ENCODE measurements at places on chromosomes 7 and 10.

DNA sequence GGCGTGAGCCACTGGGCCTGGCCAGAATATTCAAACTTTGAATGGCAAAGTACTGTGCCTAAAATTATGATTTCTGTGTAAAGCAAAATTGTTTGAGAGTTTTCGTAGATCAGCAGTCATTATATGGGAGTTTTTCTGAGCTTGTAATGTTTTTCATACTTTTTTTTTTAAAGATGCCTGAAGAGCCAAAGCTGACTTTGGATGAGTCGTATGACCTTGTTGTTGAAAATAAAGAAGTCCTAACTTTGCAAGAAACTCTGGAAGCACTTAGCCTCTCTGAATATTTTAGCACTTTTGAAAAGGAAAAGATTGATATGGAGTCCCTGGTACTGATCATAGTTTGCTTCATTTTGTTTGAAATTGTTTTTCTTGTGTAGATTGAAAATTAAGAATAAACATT, 26.7 kb downstream of the SEC23IP start:
- no peak for DNase-seq

DNA sequence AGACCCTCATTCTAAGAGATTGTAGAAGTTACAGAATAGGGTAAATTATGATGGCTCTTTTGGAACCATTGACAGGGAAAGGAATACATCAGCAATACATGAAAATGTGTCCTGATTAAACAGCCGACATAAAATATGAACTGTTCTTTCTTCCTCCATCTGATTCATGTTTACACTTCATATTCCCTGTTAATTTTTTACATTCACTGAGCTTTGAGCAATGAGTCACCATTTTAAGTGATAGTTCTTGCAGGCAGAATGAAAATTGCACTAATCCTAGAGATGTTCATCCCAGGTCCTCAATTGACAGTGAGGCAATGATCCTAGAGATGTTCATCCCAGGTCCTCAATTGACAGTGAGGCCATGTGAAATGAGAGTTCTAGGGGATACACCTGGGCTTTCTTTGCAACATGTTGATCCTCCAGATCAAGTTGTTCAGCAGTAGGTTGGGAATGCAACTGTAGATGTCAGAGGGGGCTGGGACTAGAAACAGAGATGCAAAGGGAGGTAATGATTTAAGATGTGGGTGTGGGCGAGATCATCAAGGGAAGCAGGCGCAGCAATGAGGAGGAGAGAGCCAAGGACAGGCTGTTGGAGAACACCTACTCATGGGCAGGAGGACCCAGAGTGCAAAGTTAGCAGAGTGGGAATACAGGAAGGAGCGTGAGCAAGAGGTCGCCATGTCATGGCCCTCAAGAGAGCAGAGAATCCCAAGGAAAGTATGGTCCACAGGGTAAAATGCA, 138.7 kb downstream of the ZNF365 start:
- DNase-seq = no peak

- DNase-seq = no peak
Observed at GRCh38 chr7:86980223-86980622, 79.2 kb downstream of the ELAPOR2 start.

- no peak for DNase-seq
Observed at GRCh38 chr7:7190142-7190541, 7.8 kb downstream of the C1GALT1 start.

GRCh38 chr7:108265007-108265406, 134.8 kb upstream of the LAMB4 start:
- no peak for DNase-seq

- no peak for DNase-seq
Observed at GRCh38 chr10:97102441-97102840, 83.3 kb downstream of the SLIT1 start.

DNA sequence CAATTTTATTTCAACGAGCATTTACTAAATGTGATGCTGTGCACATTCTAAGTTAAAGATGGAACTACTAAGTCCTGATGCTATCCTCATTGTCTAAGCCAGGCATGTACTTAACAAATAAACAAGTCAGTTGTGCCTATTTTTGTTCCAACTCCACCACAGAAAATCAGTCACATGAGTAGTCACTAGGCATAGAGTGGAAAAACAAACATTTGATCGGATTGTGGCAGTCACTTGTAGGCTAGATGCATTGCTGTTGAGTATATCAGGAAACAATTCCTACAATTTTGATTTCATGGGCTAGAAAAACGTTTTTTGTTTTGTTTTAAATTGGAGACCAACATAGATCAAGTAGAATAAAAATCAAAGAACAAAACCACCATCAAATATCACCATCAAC, 177.6 kb upstream of the SLC25A13 start:
- DNase-seq = no peak

- DNase-seq = no peak
Observed at GRCh38 chr7:69703099-69703498, 104.8 kb downstream of the AUTS2 start.

DNA sequence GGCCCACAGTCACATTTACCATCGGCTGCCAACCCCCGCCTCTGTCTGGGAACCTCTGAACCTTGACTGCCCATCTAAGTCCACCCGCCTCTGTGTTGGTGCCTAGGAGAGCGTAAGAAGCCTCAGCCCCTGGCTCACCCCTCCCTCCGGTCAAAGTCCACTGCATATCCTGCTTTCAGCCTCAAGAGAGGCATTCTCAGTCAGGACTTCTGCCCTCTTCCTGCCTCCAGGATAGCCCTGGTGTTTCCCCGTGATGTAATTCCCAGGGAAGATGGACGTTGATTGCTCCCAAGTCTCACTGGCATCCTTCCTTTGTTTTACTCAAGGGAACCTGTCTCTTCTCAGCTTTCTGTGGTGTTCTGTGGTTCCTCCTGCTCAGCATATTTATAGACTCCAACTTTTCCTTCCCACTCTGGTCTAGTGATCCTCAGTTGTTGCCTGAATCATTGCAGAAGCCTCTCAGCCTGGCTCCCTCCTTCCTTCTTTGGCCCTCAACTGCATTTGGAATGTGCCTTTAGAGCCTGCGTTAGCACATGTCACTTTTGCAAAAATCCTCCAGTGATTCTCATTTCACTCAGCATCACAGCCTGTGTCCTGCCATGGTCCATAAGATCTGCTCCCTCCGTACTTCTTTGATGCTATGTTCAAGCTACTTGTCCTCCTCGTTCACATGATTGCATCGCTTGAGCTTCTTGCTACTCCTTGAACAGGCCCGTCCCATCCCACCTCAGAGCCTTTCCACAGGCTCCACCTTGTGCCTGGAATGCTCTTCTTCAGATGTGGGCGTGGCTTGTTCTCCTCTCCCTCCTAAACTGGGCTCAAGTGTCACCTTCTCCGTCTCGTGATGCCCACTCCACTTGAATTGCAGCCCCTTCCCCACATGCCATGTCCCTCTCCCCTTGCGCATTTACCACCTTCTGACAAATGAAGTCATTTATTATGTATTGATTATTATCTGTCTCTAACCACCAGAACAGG, 124.2 kb downstream of the PLPP4 start:
- DNase-seq = no peak

DNA sequence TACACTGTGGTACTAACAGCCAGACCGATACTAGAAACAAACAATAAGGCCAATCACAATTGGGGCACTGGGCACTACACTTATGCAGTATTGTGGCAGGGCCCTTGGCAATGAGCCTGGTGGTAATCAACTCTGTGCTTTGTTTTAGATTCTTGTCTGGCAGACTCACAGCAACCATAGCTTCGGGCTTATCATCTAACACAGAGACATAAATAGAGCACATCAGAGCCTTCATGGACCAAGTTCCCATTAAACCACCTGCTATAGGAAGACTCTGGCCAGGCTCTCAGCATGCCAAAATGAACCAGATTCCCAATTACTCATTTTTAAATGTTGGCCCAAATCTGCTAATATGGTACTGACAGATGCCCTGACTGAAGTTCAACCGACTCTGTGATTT, 218.6 kb downstream of the DGKI start:
- DNase-seq = no peak

GRCh38 chr10:78471723-78472550, 438.3 kb downstream of the RPS24 start:
- DNase-seq = no peak

DNA sequence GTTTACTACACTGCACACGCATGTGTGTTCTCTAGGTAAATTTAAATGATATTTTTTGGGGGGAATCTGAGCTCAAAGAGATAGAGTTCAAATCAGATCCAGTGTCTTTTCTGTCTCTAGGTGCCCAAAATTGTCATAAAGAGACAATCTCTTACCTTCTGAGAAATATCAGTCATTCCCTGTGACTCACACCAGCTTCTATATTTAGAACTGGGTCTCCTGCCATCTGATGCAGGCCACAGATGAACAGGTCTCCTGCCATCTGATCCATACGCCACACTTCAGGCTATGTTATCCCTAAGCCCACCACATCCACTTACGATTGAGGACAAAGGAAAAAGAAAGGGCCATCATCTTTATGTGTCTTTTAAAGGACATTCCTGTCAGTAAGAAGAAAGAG, 136.3 kb upstream of the LAMB4 start:
- no peak for DNase-seq

- DNase-seq = no peak
Observed at GRCh38 chr10:21172930-21173801, 276.1 kb upstream of the NEBL start.

DNA sequence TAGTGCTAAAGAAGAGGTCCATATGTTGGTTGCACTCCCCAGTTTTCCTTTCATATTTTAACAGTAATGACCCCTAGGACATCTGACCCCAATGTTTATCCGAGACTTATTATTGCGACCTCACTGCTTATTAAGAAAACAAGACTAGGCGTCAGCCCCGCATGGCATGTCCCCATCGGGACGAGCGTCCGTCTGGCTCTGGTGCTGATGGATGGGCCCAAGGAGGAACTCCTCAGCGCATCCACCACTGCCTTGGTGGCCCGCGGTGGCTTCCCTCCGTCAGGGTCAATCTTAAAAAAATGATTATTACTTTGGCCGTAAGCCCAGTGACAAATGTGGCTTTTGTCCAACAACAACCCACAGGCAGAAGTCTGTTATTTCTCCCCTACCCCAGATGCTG, 40.1 kb upstream of the CXCL12 start:
- DNase-seq = no peak

DNA sequence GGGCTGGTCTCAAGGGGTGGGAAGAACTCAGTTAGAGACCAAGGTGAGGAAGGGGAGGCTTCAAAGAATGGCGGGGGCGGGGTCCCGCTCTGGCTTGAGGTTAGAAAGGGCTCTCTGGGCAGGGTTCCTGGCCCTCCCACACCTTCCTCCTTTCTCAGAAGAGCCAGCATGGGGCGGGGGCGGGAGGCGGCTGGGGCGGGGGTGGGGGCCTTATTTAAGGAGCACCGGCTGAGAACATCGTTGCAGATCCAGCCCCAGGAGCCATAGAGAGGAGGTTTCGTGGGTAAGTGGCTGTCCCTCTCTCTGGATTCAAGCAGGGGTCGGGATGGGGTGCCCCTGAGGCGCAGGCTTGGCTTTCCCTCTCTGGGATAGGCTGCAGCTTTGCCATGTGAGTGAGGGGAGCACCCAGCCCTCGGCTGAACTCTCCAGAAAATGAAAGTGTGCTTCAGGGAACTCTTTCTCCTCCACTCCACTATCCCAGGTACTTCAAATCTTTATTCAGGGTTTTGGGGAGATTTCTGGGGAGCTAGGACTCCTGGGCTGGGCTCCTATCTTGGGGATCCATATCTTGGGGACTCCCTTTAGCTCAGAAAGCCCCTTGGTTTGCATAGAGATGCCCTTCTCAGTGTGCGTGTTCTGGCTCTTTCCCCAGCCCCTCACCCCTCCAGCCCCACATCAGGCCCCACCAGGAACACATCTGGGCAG, 3.3 kb upstream of the CUEDC2 start:
- no peak for DNase-seq

GRCh38 chr10:123926401-123927264, 35.0 kb upstream of the CPXM2 start:
- DNase-seq = no peak

- DNase-seq = no peak
Observed at GRCh38 chr10:101358706-101359300, 4.8 kb downstream of the BTRC start.

GRCh38 chr7:95804052-95804451, 31.7 kb downstream of the DYNC1I1 start:
- no peak for DNase-seq

DNA sequence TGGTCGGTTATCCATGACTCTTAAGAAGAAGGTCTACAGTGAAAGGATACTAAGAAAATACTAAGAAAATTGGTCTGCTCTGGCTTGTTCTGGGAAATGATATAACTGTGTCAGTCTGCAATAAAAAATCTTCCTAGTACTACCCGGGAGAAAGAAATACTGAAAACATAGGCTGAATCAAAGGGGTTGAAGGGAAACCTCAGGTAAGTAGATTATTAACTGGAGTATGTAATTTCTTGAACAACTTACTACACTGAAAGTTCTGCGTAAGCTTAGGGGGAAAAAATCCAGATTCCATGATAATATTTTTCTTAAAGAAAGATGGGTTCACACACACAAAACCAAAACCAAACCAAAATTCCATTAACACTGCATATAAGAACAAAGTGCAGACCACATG, 143.3 kb downstream of the KMT2E start:
- DNase-seq = no peak

GRCh38 chr10:111429288-111430028, 352.6 kb downstream of the ADRA2A start:
- DNase-seq = no peak

DNA sequence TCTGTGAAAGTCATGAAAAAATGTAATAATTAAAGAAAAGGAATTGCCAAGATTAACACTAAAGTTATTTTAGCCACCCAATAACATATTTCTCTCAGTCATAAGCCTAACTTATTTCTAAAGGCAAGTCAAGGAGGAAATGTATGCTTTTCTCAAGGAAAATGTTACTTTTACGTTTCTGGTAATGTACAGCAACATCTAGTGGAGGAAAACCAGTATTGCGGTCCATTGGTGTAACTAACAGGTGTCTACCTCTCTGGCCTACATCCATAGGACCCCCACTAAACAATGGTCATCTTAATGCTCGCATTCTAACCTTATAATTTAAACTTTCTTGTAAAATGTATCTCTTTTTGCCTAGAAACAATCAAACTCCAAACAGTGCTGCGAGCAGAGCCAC, 437.5 kb downstream of the KIF20B start:
- DNase-seq = no peak

DNA sequence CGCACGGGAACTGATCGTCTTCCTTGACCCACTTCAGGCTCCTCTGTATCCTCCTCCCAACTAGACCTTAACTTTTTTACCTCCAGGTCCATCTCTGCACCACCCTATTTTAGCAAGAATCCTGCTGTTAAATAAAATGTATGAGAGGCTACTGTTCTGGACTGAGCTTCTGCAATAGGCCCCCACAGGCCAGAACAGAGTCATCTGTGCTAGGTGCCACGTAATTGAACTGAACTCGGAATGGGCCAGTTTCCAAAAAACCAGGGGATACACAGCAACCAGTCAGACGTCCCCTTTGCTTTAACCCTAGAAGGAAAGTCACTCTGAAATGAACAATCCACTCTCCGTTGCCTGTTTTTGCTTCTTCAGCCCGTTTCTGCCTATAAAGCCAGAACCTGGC, 71.3 kb downstream of the CHST15 start:
- no peak for DNase-seq

Measured in stimulated activated CD8-positive, alpha-beta memory T cell treated with anti-CD3 and anti-CD28 coated beads, Interleukin-4, amount 100 ng/mL, for 1 hour (primary cell).